ENCODE measurements at places on chromosomes 2 and 18.

GRCh38 chr18:79523206-79523735 lies 127.5 kb downstream of the NFATC1 start:
- peak; percentile 42 for DNase-seq

- no peak for DNase-seq
Observed at GRCh38 chr2:190794790-190795189, 85.8 kb upstream of the GLS start.

GRCh38 chr2:157620956-157621355 lies 7.7 kb downstream of the ACVR1C start:
- no peak for DNase-seq

- DNase-seq = no peak
Observed at GRCh38 chr18:70059684-70060083, 112.0 kb upstream of the CD226 start.

- peak; percentile 55 for DNase-seq
Observed at GRCh38 chr2:196234672-196235071, 63.3 kb upstream of the STK17B start.

DNA sequence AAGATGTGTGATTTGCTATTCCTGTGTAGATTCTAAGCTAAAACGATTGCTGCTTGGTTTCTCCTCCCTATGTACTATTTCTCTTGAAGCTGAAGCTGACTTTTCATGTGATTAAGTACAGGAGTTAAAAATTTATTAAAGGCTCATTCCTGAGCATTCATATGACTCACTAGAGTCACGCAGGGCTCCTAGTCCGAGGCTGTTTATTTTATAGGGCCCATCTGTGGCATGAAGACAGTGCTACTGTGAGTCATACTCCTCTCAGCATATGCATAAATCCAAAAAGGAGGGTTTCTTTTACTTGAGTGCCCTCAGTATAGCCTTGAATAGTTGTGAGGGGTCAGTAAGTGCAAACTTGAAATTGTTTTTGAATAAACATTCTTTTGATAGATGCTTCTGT lies 378.8 kb downstream of the PTPRM start:
- DNase-seq = no peak

DNA sequence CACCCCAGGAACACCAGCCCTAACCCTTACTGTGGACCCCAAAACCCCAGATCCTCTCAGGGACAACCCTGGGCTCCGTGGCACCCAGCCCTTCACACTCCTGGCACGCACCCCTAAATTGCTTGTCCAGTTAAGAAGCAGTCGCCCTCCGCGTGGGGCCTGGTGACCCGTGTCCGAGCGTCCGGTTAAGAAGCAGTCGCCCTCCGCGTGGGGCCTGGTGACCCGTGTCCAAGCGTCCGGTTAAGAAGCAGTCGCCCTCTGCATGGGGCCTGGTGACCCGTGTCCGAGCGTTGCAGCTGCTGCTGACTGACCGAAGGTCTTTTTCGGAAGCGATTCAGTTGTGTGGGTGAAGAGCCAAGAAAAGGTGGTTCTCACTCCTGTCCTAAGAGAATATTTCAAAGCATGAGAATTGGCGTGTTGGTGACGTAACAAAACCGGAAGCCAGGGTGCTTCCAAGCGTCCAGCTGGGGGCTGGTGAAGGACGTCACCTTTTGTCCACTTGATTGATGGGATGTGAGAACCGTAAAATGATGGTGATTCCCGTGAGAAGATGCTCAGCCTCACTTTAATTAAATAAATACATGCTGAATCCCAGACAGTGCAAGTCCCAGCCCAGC lies 70.5 kb downstream of the KCNG2 start:
- DNase-seq = no peak

DNA sequence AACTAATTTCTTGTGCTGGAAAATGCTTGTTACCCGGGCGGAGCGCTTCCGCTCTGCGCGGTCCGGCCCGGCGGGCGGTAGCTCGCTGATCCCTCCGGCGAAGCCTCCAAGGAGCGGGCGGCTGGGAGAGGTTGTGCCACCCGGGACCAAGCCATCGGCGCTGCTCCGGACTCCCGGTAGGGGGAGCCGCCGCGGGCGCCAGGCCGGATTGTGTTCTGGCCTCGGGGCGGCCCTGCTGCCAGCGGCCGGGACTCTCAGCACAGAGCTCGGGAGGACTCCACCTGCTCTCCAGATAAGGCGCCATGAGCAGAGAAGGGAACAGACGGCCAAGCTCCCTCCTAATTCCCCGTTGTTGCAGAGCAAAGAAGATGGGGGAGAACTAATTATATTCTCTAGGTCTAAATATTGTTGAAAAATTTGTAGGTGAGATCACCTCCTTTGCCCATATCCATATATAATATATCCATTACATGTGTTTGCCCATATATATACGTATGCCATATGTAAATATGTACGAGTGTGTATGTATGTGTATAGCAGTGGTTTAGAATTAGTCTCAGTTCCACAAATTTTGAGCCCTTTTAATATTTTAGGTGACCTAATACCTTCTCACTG lies 13.8 kb upstream of the SATB2 start:
- no peak for DNase-seq

GRCh38 chr18:3972291-3972930 lies 482.7 kb downstream of the DLGAP1 start:
- no peak for DNase-seq

- no peak for DNase-seq
Observed at GRCh38 chr18:70981400-70982140, 692.7 kb downstream of the SOCS6 start.

- DNase-seq = no peak
Observed at GRCh38 chr2:85796341-85797262, 42.8 kb downstream of the ATOH8 start.

DNA sequence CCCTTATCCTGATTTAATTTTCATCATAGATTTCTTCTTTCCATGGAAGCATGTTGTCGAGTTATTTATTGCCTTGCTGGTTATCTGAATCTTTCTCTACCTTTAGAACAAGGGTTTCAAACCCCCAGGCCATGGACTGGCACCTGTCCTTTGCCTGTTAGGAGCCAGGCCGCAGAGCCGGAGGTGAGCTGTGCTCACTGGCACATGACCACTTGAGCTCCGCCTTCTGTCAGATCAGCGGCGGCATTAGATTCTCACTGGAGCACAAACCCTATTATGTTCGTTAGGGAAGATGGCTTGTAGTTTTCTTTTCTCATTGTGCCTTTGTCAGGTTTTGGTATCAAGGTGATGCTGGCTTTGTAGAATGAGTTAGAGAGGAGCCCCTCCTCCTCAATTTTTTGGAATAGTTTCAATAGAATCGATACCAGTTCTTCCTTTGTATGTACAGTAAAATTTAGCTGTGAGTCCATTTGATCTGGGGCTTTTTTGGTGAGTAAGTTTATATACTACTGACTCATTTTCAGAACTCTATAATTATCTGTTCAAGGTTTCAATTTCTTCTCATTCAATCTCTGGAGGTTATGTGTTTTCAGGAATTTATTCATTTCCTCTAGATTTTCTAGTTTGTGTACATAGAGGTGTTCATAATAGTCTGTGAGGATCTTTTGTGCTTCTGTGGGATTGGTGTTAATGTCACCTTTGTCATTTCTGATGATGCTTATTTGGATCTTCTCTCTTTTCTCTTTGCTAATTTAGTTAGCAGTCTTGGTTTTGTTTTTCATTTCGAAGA lies 668.0 kb upstream of the FAM98A start:
- no peak for DNase-seq

- no peak for DNase-seq
Observed at GRCh38 chr2:71595569-71595968, 142.2 kb downstream of the DYSF start.

GRCh38 chr2:192000196-192000980 lies 153.5 kb upstream of the CAVIN2 start:
- no peak for DNase-seq

DNA sequence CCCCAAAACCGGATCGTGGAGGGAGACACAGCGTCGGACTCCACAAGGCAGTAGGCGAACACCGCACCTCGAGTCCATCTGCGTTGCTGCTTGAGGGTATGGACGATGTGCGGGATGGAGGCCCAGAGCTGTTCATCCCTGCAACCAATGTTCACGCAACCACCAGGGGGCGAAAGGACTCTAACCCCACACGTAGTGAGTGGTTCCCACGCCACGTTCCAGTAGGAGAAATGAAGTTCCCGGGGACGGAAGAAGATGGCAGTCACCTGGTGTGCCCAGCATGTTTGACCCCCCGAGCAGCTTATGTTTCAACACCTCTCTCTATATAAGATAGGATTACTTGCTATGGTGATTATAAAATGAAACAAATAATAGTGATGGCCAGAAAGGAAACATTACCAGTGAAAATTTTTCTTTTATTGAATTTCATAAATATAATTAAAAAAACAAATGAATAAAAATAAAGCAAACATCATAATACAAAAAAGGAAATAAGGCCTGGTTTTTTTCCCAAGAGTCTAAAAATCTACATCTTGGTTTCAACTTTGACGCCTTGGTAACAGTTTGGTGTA lies 184.3 kb downstream of the SH3BP4 start:
- DNase-seq = peak; percentile 40

DNA sequence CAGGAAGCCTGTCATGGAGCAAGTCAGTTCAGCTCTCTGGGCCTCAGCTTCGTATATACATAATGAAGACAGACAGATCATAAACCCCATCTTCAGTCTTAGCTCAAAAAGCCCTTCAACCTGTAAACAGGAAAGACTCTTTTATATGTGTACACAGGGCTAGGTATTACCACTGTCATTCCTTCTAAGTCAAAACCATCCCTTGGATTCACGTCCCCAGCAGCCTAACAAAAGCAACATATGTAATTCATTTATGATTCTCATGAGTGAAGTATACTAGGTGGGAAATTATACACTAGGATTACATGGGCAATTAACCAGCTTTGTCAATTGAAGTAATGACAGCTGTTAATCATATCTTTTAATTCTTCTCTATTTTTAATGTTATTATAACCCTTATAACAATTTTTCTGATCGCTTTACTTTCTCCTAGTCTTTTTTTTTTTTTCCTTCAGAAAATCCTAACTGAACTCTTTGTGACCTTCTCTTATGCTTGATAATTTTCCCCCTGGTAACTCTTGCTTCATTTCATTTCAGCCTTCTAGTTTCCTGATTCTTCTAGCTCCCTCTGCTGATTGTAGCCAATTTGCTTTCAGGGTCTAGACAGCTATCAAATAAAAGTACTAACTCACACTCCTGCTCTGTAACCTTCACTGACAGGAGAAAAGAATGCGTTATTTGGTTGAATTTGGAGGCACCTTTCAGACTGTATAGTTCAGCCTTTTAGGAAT lies 99.7 kb downstream of the RBM43 start:
- no peak for DNase-seq

GRCh38 chr18:23669202-23669766 lies 6.6 kb upstream of the ANKRD29 start:
- no peak for DNase-seq

- no peak for DNase-seq
Observed at GRCh38 chr18:5891854-5892215, 3.5 kb downstream of the TMEM200C start.

DNA sequence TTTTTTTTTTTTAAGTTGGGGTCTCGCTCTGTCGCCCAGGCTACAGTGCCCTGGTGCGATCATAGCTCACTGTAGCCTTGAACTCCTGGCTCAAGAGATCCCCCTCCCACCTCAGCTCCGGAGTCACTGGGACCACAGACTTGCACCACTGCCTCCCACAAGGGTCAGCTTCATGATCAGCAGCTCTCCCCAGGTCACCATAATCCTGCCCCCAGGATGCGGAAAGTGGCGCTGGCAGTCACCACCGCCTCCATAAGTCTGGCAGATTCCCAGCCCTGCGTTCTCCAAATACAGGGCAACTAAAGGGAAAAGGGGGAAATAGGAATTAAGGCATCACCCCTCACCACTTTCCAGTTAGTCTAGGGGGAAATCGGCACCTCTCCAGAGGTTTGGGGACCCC lies 5.2 kb upstream of the ARID5A start:
- DNase-seq = no peak

- no peak for DNase-seq
Observed at GRCh38 chr2:102321941-102322719, 10.8 kb downstream of the IL1RL1 start.

DNA sequence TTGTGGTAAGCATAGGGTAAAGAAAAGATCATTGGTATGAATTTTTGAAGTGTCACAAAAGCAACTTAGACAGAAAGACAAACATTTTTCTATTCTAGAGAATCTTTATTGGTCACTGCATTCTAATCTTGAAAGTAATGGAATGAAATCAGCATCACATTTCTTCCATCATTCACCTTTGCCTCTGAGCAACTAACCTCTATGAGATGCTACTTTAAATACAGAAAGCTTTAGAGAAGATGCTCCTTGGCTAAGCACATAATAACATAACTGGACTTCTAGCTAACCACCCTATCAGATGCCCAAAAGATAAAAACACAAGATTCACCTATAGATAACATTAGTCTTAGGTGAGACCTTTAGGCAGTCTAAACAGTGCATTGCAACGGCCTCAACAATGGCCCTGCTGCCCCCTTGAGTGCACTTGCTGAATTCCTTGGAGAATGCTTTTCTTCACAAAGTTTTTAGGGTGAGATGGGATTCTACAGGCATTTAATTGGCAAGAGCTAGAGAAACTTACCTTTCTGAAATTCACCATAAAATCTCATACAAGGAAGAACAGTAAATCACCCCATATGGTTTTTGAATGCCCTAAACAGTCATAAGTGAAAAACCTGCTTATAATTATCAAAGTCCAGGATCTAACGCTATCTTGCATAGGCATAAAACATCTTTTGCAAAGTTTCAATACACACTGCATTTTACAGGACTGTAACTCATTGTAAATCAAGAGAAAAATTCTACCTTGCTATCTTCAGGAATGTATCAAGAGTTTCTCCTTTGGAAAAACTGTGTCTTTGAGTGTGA lies 791.3 kb upstream of the CHAC2 start:
- no peak for DNase-seq

- peak; percentile 8 for DNase-seq
Observed at GRCh38 chr18:70288851-70289328, at the start of gene SOCS6. TSS of gene SOCS6 (plus strand) at chr18:70289045. CDS start at chr18:70324669, 35,624 bp downstream.

GRCh38 chr18:68121826-68122225 lies 593.1 kb downstream of the TMX3 start:
- DNase-seq = no peak

- no peak for DNase-seq
Observed at GRCh38 chr18:79664525-79665125, 15.0 kb upstream of the CTDP1 start.

GRCh38 chr2:133264989-133265401 lies 303.3 kb downstream of the NCKAP5 start:
- no peak for DNase-seq

- no peak for DNase-seq
Observed at GRCh38 chr18:55432307-55433040, 155.5 kb downstream of the TCF4 start.

- DNase-seq = no peak
Observed at GRCh38 chr2:96856776-96857666, 795 bp downstream of the ANKRD39 start.

DNA sequence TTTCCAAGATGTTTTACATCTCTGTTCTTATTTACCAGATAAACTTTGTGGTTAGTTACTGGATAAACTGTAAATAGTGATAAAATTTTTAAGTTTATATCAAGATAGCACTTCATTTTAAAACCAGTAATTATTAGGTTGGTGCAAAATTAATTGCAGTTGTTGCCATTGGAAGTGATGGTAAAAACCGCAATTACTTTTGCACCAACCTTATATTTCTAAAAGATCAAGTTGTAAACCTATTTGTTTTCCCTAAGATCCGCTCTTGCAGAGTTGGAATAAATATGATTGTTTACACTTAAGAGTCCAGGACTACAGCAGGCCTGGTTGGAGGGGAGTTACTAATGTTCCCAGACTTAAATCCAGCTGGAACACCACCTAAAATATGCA lies 479 bp upstream of the AOX1 start:
- no peak for DNase-seq

All from CD4-positive, alpha-beta T cell treated with Interleukin-12 subunit alpha and Interleukin-12 subunit beta, for 1 hour (primary cell).